ENCODE measurements at places on chromosomes 3 and 15. TPM values are rescaled to one million over a fixed set of nuclear protein-coding genes. Genes with fewer than 3 reads are reported as not detected.

GRCh38 chr15:29268706-29269484 lies 727 bp downstream of the NSMCE3 start:
- no peak for DNase-seq

- DNase-seq: peak; percentile 15
Measured at GRCh38 chr15:68994149-68994548, 20.3 kb upstream of the NOX5 start.

DNA sequence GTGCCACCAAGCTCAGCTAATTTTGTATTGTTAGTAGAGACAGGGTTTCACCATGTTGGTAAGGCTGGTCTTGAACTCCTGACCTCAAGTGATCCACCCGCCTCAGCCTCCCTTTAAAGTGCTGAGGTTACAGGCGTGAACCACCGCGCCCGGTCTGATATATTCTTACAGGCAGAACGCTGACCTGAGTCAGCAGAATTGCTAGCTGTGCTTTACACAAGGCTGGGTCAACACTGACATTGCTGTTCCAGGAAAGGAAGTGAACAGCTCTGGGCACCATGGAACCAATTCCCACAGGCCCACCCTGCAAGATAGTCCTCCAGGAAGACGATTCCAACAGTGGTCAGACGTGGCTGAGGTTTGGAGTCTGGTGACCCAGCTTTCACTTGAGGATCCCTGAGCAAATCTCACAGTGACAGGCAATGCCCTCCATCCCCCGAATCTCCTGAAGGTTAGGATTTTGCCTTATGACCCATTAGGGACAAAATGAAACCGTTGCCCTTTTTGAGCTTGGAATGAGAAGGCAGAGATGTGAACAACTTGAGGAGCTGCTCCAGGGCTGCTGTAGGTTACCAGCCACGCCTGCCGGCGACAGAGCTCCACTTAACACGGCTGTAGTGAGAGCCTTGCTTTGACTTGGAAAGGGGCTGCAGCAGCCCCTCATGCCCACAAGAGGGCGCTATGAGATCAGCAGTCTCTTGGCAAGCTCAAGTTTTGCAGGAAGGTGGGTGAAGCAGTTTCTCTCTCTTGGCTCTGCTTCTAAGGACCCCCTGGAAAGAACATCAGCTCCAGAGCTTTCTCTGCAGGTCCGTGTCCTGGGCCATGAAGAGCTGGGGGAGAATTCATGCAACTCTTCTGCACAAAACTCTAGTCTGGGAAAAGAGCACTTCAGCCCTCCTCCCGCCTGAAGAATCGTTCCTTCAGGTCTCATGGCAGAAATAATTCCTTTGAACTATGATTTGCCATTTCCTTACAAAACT lies 74.1 kb downstream of the SENP2 start:
- peak; percentile 70 for DNase-seq

DNA sequence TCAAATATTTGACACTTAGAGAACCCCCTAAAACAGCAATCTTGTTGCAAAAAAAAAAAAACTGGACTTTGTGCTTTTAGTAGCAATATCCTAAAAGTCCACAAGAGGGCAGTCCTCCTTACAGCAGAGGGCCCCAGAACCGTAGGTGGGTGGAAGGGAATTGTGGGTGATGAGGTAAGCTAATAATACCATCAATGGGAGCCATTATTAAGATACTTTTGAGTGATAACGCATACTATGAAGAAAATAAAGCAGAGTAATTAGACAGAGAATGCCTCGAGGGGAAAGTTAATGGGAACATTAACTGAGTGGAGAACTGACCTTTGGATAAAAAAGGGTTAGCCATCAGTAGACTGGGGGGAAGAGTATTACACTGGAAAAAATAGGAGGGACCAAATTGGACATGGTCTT lies 229.9 kb downstream of the THRB start:
- no peak for DNase-seq

- no peak for DNase-seq
Measured at GRCh38 chr15:89615135-89615534, 39.9 kb downstream of the TICRR start.

DNA sequence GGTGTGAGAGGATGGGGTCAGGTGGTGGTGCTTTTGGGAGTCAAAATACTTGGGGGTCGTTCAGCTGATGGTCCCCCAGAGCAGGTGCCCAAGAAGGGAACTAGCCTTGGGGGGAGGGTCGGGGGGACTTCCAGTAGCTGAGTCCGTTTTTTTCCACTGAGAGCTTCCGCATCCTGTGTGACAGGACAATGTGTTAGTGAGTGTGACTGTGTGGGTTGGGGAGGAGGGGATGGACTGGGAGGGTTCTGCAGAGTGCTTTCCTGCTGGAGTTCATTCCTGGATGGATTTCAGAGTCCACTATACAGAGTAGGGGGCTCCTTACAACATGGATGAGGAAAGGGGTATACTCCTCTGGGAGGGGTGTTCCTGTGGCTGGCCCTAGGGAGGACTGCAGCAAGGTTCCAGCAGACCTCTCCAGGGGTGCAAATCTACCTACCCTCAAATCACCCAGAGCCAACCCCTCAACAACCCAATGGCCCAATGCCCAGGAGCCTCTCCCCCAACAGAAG lies 601 bp upstream of the HYAL2 start:
- no peak for DNase-seq

GRCh38 chr3:111128884-111129283 lies 57.3 kb downstream of the NECTIN3 start:
- DNase-seq: no peak

- DNase-seq: no peak
Measured at GRCh38 chr15:31179693-31180092, 78.2 kb upstream of the TRPM1 start.

- DNase-seq: no peak
Measured at GRCh38 chr3:146638718-146639117, 33.6 kb upstream of the PLSCR5 start.

- no peak for DNase-seq
Measured at GRCh38 chr15:83305704-83306291, 21.3 kb upstream of the BNC1 start.

GRCh38 chr3:10646531-10647335 lies 141.3 kb upstream of the ATP2B2 start:
- DNase-seq: peak; percentile 7

GRCh38 chr3:40108643-40109042 lies 200.9 kb upstream of the EIF1B start:
- no peak for DNase-seq

- no peak for DNase-seq
Measured at GRCh38 chr3:36680952-36681351, 83.4 kb downstream of the DCLK3 start.

DNA sequence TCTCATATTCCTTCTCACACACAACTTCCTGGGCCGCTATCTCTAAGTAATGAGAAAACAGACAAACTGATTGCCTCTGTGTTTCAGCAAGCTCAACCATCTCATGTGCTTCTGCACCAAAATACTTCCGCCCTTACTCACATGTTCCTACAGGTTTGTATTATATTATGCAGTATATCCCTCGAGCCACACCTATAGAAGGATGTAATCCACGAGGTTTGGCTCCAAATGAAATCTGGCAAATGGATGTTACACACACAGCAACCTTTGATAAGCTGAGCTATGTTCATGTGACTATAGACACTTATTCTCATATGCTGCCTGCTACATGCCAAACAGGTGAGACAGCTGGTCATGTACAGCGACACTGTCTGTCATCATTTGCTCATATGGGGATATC lies 22.6 kb downstream of the CCRL2 start:
- DNase-seq: no peak

- DNase-seq: no peak
Measured at GRCh38 chr3:4570840-4571621, 77.9 kb downstream of the ITPR1 start.

DNA sequence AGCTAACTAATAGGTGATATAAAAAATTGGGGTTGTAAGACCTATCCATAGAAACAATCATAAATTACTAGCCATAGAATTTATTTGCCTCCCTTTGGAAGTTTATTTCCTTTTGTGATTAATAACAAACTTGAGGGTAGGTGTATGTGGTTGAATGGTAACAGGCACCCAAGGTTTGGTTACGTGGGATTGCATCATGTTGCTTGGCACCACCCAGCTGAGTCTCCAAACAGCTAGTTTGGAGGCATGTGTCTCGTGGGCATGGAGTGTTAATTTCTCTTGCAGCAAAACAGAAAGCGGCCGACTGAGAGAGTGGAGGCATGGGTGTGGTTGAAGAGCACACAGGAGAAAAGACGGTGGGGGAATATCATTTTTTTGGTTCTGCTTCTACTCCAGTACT lies 441.4 kb downstream of the CNTN4 start:
- no peak for DNase-seq

- DNase-seq: no peak
Measured at GRCh38 chr3:195068084-195069080, 202.6 kb downstream of the XXYLT1 start.

DNA sequence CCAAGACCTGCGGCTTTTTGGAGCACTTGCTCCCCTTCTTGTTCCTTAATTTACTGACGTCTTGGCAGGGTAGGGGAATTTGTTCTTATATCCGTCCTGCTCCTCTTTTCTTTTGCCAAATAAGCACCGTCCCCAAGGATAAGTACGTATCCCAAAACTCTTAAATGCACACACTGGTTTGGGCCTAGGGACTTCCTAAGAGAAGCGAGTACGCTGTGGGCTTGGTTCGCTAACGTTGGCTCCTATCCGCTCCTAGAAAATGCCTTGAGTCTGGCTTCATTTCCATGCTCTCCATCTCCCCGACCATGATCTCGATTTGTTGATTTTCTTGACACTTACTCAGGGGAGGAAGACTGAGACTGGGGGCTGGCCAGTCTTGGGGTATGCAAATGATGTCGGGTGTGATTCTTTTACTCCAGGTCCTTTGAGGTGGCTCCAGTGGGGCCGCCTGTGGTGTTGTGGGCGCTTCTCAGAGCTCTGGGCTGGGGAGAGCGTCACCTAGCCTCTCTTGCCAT lies 1.3 kb downstream of the MYRIP start:
- no peak for DNase-seq

- DNase-seq: peak; percentile 67
Measured at GRCh38 chr3:168620854-168621253, 525.1 kb upstream of the GOLIM4 start.

- DNase-seq: no peak
Measured at GRCh38 chr3:170205302-170205701, 16.9 kb upstream of the PRKCI start.

DNA sequence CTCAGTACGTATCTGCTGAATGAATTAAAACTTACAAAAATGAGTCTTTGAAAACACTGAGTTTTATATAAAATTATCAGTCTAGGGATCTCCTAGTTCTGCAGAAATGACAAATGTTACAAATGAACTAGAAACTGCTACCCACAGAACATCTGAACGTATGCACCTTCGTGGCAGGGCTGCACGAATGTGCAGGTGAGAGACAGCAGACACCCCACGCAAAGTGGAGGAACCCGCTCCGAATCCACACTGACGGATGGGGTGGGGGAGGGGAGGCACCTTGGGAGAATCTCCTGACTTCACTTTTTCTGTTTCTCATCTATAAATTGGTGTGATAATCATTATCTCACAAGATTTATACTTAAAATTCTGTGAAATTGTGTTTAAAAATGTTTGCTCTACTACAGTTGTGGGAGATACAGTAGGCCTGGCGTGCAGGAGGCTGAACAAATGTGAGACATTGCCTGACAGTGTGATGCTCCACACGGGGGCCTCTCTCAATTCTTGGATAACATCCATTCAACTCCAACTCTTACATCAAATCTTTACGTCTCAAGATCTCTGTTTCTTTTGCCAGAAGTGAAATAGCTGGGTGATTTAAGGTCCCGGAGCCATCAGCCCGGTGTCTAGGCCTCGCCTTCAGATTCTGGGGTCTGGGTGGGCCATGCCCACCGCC lies 86.9 kb downstream of the ATP10A start:
- DNase-seq: no peak

DNA sequence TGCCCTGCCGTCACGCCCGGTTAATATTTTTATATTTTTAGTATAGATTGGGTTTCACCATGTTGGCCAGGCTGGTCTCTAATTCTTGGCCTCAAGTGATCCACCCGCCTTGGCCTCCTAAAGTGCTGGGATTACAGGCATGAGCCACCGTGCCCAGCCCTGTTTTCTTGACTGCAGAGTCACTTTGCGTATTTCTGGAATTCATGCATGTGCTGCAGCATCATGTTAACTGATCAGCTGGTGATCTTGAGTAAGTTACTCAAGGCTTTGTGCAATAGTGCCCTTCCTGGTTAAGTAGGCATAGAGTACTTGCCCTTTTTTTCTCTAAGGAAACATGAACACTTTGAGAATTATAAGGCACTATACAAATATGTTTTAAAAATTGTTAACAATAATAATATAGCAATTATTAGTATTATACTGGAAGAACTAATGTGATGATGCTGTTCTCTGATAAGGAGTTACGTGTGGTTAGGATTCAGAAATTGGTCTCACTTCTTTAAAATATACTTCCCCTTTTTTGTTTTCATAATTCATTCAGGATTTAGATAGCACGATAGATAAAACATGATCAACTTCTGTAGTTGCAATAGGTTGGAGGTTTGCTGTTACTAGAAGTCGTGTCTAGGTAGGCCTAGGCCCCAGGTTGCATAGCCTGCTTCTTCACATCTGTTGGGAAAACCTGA lies 33.6 kb downstream of the GPR171 start:
- DNase-seq: no peak

DNA sequence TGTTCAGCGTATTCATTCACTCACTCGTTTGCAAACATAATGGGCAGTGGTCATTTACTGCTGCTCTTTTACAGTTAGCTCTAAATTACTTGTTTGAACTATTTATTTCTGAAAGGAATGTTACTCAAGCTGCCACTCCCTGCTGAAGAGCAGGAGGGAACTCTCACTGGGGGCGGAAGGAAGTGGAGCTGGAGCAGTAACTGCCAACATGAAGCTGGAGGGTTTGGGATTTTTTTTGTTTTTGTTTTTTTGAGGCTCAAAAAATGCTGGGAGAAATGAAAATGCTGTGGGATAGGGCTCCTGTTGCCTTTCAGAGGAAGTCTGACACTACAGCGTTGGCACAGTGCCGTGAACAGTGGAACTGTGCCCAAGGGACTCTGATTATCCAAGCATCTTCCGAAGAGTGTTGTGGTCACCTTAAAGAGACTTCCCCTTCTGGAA lies 44.1 kb downstream of the SENP2 start:
- DNase-seq: no peak

- DNase-seq: no peak
Measured at GRCh38 chr3:11084098-11084497, 70.2 kb upstream of the HRH1 start.

- DNase-seq: no peak
Measured at GRCh38 chr15:69433831-69434230, 18.8 kb upstream of the RPLP1 start.

- DNase-seq: no peak
Measured at GRCh38 chr15:68592544-68592943, 13.8 kb downstream of the CORO2B start.

The ACSBG1 gene
- not detected for total RNA-seq

The FANCD2OS gene
- total RNA-seq: not detected

The SAXO2 gene
- 0.58 TPM for total RNA-seq

The ST8SIA2 gene
- not detected for total RNA-seq

The THRB gene
- total RNA-seq: 30.7 TPM

The ACP3 gene
- not detected for total RNA-seq

The PLIN1 gene
- 38.1 TPM for total RNA-seq

The GRK7 gene
- not detected for total RNA-seq

The OR5H14 gene
- not detected for total RNA-seq

The LNP1 gene
- total RNA-seq: 2.1 TPM

The GPR171 gene
- 0.73 TPM for total RNA-seq
